LHCN-M2 (cell line): ENCODE measurements at places on chromosomes 6 and 20.

GRCh38 chr20:6492271-6493055 is 275.0 kb upstream of the BMP2 start:
- DNase-seq: no peak

GRCh38 chr6:27908017-27908416 is 4.2 kb downstream of the OR2B2 start:
- no peak for DNase-seq

DNA sequence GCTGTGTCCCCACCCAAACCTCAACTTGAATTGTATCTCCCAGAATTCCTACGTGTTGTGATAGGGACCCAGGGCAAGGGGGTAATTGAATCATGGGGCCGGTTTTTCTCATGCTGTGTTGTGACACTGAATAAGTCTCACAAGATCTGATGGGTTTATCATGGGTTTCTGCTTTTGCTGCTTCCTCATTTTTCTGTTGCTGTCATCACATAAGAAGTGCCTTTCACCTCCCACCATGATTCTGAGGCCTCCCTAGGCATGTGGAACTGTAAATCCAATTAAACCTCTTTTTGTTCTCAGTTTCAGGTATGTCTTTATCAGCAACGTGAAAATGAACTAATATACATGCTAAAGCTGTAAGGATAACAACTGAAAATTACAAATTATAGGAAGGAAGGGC is 88.3 kb downstream of the CDYL start:
- DNase-seq: no peak

- no peak for DNase-seq
Measured at GRCh38 chr6:134909701-134910592, 40.0 kb downstream of the ALDH8A1 start.

GRCh38 chr6:111610548-111611172 is 5.0 kb upstream of the TRAF3IP2 start:
- DNase-seq: no peak

- DNase-seq: no peak
Measured at GRCh38 chr6:100457311-100457990, 7.3 kb downstream of the SIM1 start.

DNA sequence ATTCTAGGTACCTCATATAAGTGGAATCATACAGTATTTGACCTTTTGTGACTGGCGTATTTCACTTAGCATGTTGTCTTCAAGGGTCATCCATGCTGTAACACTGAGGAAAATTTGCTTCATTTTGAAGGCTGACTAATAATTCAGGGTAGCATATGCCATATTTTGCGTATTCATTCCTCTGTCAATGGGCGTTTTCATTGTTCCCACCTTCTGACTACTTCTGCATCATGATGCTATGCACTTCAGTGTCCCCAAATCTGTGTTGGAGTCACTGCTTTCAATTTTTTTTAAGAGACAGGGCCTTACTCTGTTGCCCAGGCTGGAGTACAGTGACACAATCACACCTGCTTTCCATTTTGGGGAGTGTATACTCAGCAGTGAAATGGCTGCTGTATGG is 51.6 kb downstream of the SYNDIG1 start:
- no peak for DNase-seq

DNA sequence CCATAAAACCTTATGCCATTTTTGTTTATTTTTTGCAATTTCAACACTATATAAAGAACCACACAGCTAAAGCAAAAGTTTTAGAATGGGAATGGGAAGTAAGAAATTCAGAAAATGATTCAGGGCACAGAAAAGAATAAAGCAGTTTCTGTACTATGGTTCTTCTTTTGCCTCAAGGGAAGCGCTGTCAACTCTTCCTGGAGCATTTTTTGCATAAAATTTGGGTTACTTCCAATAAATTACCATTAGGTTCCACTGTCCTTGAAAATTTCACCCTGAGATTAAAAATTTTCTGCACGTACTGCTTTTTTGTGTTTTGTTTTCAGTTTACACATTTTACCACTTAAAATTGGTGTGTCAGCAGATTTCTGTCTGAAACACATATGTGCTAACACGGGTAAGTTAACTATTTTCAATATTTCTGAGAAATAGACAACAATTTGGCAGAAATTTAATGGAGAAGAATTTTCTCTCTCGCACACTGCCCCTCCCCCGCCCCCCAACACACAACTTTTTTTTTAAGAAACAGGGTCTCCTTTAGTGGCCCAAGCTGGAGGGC is 79.6 kb downstream of the ADAT2 start:
- DNase-seq: no peak

DNA sequence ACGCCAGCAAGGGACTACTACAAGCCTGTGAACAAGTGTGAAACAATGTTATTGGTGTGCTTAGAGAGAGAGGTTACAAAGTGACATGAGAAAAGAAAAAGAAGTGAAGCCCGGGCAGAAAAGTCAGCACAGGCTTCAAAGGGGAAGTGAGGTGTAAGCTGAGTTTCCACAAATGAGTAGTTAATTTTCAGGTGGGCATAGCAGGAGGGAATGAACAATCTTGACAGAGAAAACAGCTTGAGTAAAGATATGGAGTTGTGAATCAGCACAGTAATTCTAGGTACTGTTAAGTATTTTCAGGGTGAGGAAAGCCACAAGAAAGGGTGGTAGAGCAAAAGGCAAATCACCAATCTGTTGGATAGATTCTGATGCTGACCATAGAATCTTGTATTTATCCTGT is 4.3 kb downstream of the KCNQ5 start:
- DNase-seq: no peak

DNA sequence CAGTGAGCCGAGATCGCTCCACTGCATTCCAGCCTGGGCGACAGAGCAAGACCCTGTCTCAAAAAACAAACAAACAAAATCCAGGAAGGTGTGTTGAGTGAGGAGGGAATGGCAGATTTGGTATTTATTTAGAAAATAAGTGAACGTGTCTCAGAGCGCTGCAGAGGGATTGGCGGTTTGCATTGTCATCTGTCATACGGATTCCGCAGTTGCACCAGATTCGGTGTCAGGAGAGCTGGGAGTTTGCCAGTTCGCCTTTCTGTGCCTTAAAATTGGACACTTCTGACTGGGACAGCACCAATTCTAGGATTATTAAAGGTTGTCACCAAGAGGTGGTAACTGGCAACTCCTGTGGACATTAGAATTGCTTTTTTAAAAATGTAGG is 912 bp downstream of the SNRNP48 start:
- peak; percentile 25 for DNase-seq

DNA sequence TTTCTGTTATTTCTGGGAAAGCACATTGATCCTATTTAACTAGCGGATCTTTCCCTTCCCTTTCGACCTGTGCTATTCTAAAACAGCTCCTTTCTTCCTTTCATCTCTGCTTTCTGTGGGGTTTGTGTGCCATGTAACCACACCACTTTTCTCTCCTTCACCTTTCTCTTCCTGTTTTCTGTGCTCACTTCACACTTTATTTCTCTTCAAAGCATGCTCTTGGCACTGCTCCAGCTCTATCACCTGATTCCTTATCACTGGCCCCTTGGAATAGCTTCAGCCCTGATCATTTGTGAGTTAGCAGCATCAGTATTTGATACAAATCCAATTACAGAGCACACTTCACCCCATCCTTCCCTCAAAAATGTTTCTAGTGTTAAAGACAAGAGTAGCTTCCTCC is 8.1 kb upstream of the METTL24 start:
- DNase-seq: no peak

DNA sequence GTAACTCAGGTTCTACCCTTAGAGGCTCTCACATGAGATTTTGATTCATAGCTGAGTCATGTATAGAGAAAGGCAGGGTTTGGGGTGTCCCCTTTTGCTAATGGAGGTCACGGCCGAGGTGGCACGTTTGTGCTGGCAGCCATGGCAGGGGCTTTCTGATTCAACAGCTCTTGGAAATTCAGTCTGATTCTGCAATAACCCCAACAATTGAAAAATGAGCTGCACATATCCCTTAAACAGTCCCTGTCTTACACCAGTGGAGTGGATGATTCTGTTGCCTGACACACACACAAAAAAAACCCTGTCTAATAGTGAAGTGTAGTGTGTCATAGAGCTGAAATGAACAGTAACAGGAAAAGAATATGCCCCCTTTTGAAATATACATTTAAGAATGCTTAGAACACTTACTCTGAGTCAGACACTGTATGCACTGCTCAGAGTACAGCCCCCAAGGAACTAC is 40.4 kb upstream of the ARG1 start:
- DNase-seq: peak; percentile 8

GRCh38 chr6:40011844-40012243 is 77.6 kb upstream of the MOCS1 start:
- DNase-seq: no peak

DNA sequence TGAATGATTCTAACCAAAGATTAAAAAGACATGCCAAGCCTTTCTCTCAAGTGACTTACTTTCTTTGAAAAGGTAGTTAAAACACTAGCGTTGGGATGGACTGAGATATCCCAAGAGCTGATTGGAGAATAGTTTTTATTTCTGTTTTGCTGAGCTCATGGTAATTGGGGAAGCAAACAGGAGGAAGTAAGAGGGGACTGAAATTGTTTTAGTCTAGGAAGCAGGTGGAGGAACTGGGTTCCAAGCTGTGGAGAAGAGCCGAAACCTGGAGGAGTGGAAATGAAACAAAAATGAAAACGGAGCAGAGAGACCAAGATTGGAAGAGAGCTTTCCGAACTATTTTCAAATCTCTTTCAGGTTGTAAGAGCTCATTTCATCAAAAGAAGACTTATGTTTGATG is 59.9 kb upstream of the TENT5A start:
- no peak for DNase-seq

DNA sequence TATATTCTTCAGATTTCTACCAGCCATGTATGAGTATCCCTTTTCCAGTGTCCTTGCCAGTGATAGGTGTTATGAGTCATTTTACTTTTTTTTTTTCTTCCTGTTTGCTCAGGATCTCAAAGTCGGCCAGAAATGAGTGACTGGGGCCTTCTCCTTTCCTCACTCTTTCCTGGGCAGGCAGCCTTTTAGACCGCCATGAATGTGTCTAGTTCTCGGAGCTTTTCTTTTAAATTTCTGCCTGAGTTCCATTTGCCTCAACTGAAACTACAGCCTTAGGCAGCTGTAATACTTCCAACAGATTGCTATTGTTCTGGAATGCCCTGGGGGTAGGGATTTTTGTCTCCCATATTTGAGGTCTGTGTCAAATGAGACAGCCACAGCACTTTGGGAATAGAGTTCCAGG is 83.7 kb downstream of the STXBP5 start:
- DNase-seq: peak; percentile 61

DNA sequence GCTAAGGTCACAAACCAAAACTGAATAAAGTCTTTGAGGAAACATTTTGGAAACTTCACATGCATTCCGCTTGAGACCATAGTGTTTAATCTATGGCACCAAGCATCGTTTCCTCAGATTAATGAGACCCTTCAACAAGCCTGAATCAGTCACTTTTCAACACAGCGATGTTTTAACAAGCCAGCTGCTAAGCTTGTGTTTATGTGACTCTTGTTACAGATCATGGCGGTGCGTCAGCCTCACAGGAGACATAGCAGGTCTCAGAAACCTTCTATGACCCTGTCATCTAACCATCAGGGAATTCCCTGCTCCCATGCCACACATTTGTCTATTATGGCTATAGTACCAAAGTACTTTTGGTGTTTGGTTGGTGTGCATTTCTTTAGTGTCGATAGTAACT is 57.2 kb downstream of the MTFR2 start:
- DNase-seq: no peak

DNA sequence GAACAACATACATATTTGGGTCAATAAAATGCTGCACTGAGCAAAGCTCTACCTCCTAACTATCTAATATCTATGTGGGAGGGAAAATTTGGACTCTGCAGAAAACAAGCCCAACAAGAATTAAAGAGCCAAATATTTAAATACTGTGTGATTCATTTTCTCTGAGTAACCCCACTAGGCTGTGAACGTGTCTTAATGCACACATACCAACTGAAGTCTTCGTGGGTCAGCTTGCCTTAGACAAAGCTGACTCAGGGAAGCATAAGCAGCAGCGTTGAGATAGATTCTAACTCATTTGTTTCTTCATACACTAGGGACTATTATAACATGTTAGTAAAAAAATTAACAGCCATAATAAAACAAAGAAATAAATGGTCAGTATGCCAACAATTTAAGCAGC is 114.3 kb downstream of the GJA1 start:
- peak; percentile 86 for DNase-seq

DNA sequence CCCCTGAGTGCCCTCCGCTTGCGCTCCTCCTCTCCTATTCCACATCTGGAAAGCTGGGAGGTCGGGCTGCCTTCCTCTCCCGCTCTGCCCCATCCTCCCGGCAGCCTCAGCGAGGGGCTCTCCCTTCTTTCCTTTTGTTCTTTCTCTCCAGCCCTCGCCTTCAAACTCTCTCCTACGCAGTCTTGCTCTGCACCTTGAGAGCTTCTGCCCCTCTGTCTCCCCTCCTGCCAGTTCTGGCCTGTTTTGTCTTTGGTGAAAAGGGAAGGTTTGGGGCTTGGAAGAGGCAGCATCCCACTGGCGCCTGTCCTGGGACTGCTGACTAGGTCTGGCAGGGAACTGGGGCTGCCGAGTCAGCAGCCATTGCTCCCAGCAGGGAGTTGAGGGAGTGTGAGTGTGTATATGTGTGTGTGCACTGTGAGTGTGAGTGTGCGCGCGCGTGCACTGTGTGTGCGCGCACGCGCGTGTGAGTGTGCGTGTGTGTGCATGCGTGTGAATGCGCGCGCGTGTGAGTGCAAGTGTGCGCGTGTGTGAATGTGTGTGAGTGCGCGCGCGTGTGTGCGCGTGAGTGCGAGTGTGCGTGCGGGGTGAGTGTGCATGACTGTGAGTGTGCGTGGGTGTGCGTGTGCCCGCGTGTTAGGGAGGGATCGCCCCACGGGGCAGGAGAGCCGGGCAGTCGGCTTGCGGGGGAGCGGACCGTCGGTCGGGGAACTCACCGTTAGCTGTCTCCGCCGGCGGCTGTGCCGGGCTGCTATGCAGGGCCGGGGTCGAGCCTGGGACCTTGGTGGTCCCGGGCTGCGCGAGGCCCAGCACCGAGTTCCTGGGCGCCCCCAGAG is 523 bp downstream of the CPXM1 start:
- DNase-seq: no peak
